Mesendoderm (in vitro differentiated cells): ENCODE measurements at places on chromosomes 6 and 20.

- no peak for DNase-seq
Observed at GRCh38 chr20:8394308-8394945, 262.4 kb downstream of the PLCB1 start.

- DNase-seq, result no peak
Observed at GRCh38 chr20:57474205-57474604, 50.7 kb downstream of the CTCFL start.

DNA sequence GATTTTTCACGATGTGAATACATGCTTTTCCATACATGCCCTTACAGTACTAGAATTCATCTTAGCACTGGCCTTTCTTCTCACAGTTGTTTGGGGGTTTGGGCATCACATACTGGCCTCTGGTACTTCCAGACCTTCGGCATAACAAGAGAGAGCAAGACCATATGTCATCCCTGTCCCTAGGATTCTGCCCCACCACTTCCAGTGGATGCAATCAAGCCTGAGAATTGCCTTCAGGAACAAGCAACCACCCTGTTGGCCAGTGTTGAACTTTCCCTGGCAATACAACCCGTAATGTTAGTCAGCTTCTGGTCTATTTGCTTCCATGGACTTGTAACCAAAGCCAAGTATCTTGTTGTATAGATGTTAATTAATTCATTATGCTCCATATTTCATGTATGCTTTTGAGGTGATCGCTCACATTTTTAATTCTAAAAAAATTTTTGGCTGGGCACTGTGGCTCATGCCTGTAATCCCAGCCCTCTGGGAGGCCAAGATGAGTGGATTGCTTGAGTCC lies 15.4 kb upstream of the SLPI start:
- no peak for DNase-seq

DNA sequence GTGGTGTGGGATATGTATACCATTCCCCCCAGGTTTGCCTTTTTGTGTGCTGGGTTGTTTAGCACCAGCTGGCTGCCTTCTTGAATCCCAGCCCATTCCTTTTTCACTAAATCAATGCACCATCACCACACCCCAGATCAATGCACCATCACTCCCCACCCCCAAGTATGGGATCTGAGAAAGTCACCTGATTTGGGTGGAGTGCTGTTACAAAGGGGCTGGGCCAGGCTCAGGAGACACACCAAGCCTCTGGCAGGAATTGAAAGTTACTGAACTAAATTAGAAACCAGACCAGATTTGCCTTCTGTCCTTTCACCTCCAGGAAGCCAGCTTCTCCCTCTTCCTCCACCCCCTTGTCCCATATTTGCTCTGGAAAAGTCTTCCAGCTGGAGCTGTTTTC lies 19.6 kb upstream of the PKHD1 start:
- no peak for DNase-seq

DNA sequence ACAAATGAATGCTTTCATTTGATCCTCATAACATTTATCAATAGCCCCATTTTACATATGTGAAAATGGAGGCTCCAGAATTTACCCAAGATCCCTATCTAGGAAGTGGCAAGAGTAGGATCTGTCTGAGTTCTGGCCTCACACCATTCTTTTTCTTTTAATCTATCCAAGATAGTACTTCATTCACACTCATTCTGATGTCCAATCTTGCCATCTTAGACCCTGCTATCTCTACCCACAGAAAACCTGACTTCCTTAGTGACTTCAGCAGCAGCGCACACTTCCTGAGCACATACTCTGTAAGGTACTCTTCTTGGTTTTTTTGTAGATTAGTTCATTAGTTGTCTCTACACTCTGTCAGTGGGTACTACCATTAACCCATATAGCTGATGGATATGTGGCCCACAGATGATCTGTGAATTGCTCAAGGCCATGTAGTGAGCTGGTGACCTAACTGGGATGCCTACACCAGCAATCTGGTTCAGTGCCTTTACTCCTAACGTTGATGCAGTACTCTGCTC lies 36.3 kb downstream of the COX4I2 start:
- no peak for DNase-seq

DNA sequence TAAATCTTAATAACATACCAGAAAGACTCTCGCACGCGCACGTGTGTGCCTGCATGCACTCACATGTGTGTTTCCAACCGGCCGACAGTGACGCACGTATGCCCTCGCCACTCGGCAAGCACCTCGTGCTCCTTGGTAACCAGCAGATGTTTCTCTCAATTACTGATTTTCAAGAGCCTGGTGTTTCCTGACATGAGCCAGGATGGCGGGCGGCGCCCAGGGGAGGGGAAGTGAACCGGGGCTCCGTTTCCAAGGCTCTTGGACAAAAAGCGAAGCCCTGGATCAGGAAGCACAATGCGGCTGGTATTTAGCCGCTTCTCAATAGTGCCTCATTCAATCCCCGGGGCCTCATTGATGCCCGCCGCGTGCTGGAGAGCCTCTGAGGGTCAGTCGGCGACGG lies 37.7 kb downstream of the PMEPA1 start:
- DNase-seq, result no peak

GRCh38 chr6:133855276-133855990 lies 33.5 kb upstream of the TCF21 start:
- no peak for DNase-seq

- no peak for DNase-seq
Observed at GRCh38 chr6:19287928-19288327, 549.2 kb upstream of the ID4 start.

DNA sequence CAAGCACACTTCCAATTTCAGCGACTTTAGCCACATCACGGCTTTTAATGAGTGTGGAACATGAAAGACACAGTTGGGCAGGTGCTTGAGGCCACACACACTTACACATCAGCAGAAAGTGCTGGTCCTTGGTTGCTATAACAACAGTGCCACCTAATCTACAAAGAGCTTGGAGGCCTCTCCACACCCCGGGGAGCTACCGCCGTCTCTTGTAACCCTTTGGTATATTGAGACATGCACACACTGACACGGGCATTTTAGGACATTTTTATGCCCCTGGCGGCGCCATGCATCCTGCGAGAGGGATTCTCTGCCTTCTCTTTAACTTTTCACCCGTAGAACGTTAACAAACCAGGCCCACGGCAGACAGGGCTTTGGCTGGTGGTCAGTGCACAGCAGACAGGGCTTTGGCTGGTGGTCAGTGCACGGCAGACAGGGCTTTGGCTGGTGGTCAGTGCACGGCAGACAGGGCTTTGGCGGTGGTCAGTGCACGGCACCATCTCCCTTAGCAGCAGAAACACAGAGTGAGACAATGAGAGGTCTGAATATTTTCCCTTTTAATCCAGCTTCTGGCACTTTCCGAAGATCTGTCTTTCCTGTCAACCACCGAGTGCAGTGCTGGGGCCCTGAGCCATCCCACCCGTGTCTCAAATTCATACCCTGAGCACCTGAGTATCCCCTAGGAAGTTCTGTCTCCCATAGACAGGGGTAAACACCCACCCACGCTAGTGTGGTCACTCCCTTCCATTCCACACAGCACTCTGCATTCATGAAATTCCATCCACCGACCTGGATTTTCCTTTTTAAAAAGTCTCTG lies 116.6 kb upstream of the RPS6KA2 start:
- no peak for DNase-seq

DNA sequence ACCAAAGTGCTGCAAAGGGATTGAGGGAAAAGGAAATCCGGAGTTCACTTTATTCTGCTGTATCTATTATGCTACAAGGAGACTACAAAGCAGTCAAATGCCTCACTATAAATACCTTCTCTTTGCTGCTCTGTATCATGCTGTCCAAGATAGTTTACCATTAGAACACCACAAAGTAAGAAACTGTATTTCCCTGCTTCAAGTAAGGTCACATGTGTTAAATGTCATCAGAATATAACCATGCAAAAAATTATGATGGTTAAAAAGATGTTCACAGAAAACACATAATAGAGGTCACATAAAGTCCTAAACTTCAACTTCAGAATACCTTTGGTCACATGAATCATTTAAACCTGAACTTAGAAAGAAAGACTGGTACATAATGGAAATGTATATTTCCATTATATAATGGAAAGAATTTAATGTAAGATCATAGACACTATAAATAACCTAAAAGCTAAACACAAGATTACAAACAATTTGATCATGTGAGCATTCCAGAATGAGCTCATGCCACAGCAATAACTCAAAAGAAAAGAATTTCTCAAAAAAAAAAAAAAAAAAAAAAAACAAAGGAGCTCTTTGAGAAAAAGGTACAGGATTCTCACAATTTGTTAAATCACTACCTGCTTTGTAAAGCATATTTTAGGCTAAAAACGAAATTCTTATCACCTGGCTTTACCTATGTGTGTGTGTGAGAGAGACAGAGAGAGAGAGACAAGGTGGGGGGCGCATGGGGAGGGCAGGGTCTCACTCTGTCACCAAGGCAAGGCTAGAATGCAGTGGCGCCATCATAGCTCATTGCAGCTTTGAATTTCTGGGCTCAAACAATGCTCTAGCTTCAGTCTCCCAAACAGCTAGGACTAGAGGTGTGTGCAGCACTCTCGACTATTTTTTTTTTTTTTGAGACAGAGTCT lies 58.7 kb downstream of the KIF13A start:
- DNase-seq, result no peak

- DNase-seq, result no peak
Observed at GRCh38 chr6:12716298-12716916, at the start of gene PHACTR1. Gene PHACTR1, plus strand, starts transcription at chr6:12716767.

GRCh38 chr20:19336631-19337030 lies 124.2 kb downstream of the SLC24A3 start:
- DNase-seq, result no peak

- no peak for DNase-seq
Observed at GRCh38 chr6:117591405-117591804, 10.9 kb downstream of the GOPC start.

DNA sequence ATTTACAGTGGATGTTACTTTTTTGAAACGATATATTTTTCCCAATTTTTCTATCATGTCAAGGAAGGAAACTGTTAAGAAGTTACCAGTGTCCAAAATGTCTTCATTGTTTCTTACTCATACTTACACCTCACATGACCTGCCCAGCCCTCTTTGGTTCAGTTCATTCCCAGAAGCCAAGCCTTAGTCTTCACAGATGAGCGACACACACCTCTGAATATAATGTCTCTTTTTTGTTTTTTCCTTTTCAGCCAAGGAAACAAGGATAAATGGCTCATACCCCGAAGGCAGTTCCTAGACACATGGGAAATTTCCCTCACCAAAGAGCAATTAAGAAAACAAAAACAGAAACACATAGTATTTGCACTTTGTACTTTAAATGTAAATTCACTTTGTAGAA lies 225.2 kb downstream of the SMOC2 start:
- DNase-seq, result no peak

DNA sequence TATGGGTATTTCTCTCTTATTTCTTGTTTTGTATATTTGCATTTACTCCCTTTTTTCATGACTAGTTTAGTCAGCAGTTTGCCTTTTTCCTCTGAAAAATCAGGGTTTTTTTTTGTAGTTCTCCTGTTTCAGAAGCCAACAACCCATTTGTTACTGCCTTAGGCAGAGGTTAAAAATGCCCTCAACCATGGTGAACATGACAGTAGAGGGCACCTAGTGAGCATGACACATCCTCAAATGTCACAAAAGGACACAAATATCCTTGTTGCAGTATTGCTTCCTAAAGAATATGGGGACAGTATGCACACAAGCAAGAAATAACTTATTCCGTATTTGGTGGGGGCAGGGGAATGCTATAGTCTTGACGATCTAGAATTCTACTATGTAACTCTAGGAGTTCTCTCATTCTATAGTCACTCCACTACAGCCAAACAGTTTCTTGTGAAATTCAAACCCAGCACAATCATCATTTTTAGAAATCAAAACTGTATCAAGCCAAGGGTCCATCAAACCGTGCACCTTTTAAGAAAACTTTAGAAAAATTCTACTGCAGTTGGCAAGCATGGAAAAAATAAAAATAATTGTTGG lies 47.0 kb downstream of the GOPC start:
- peak; percentile 33 for DNase-seq
